Keratinocyte (primary cell): ENCODE measurements at places on chromosomes 3 and 15.

- no peaks in the 10 kb centered on the region for H3K36me3 ChIP-seq
- H3K27me3 ChIP-seq: no peaks in the 10 kb centered on the region
- no peak for DNase-seq
- no peak overlapping the region for H3K4me3 ChIP-seq
- H3K27ac ChIP-seq: no peak overlapping the region
Measured at GRCh38 chr3:167787440-167787839, 51.9 kb downstream of the SERPINI1 start.

DNA sequence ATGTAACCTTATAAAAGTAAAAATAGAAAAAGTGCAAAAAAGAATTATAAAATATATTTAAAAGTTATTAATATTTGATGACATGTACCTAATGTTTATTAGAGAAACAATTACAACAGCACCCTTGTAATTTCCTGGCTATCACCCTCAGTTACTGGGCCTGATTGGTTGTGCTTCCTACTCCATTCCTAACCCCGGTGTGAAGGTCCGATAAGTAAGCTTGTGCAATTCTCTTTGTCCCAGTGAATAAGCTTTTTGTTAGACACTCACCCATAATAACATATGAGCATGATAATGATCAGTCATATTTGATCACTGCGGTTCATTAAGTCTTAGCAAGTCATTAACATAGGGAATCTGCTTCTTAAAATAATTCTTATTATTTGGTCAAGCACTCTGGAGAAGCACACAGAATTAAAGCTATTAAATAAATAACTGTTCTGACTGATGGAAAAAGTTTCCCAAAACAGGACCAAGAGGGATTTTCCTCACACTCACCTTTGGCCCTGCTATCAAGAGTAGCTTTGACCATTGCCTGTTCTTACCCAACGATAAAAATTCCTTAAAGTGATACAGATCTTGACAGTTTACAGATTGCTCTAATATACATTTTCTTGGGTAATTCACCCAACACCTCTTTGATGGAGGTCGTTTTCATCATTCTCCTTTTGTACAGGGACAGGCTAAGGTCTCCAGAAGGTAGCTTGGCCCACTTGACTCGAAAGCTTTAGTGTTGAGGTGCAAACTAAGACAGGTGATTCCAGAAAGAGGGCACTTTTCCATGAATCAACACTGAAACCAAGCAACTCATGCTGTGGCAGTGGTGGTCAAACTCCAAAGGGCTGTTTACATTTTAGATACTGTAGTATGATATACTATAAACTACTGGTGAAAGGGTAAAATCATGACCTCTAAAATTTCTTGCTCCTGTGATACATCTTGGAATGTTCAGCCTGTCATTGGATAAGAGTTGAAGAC, 543.0 kb upstream of the KCNMB2 start:
- no peak overlapping the region for H3K27ac ChIP-seq
- H3K4me3 ChIP-seq: no peak overlapping the region
- no peaks in the 10 kb centered on the region for H3K4me1 ChIP-seq
- H3K27me3 ChIP-seq: no peaks in the 10 kb centered on the region

DNA sequence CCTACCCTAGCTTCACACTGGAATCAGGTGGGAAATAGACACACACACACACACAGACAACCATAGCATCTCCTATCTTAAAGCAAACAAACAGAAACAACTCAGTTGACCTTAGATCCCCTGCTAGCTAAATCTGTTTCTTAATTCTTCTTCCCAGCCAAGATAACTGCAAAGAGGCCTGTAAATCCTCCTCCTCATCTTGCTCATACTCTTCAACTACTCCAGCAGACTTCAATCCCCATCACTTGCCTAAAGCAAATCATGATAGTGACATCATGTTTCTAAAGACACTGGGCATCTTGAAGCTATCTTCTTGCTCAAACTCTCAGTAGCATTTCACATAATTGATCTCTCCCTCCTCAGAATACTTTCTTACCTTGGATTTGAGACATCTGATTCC, 303.0 kb downstream of the RBMS3 start:
- no peak overlapping the region for H3K27ac ChIP-seq
- no peak overlapping the region for H3K4me3 ChIP-seq
- H3K27me3 ChIP-seq: no peaks in the 10 kb centered on the region
- H3K36me3 ChIP-seq: no peaks in the 10 kb centered on the region
- no peak for DNase-seq

DNA sequence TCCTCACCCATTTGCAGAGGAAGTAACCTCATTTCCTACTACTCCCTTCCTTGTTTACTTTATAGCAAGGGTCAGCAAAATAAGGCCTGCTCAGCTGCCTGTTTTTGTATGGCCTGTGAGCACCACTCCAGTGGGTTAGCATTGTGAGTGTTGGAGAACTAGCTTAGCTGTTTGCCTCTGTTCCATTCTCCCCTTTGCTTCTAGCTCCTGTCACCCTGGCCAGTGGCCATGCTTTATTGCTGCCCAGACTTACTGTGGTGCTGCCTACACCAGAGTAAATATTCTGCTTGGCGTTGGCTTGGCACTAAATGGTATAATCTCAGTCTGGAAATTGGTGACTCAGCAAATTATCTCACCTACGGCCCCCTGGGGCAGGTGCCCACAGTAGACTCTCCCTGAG, 8.8 kb downstream of the PDCD6IP start:
- DNase-seq: no peak
- no peaks in the 10 kb centered on the region for H3K27me3 ChIP-seq
- no peak overlapping the region for H3K4me3 ChIP-seq
- H3K4me1 ChIP-seq: peaks cover 17% of the 10 kb centered on the region
- peak overlapping the region; percentile 12 for H3K27ac ChIP-seq

GRCh38 chr15:82788496-82788895, 17.4 kb downstream of the FSD2 start:
- peaks cover 20% of the 10 kb centered on the region for H3K4me1 ChIP-seq
- no peaks in the 10 kb centered on the region for H3K27me3 ChIP-seq
- no peak overlapping the region for H3K4me3 ChIP-seq
- DNase-seq: no peak
